ENCODE measurements at places on chromosomes 6 and 20. TPM values are rescaled to one million over a fixed set of nuclear protein-coding genes. Genes with fewer than 3 reads are reported as not detected.

Gene SHLD1
- total RNA-seq: 5.8 TPM

Gene VPS52
- total RNA-seq: 47.5 TPM

Gene ANGPT4
- total RNA-seq: 0.81 TPM

Gene CST5
- total RNA-seq: 0.55 TPM

Gene DPM1
- total RNA-seq: 30.2 TPM

Gene BPIFB2
- not detected for total RNA-seq

- no peaks in the 10 kb centered on the region for H3K27me3 ChIP-seq
- H3K4me3 ChIP-seq: no peak overlapping the region
- H3K4me1 ChIP-seq: no peaks in the 10 kb centered on the region
- no peaks in the 10 kb centered on the region for H3K36me3 ChIP-seq
- DNase-seq: no peak
- H3K27ac ChIP-seq: no peak overlapping the region
Observed at GRCh38 chr6:66638099-66638498, 931.1 kb upstream of the EYS start.

DNA sequence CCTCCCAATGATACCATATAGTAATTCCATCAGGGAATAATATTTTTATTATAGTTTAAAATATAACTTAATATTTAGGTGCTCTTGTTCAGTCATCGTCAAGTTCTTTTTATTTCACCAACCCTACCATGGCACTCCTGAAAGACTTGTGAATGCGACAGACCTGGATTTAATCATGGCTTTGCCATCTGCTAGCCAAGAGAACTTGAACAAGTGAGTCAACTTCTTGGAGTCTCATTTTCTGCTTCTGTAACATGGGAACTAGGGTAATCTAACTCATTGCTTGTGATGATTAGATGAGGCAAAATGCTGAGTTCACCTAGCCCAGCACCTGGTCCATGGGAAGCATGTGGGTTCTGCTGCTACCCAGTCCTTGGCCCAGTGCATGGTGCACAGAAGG is 62.9 kb downstream of the ESR1 start:
- H3K27me3 ChIP-seq: no peaks in the 10 kb centered on the region
- H3K27ac ChIP-seq: no peak overlapping the region
- no peaks in the 10 kb centered on the region for H3K36me3 ChIP-seq
- no peaks in the 10 kb centered on the region for H3K4me1 ChIP-seq
- DNase-seq: no peak

DNA sequence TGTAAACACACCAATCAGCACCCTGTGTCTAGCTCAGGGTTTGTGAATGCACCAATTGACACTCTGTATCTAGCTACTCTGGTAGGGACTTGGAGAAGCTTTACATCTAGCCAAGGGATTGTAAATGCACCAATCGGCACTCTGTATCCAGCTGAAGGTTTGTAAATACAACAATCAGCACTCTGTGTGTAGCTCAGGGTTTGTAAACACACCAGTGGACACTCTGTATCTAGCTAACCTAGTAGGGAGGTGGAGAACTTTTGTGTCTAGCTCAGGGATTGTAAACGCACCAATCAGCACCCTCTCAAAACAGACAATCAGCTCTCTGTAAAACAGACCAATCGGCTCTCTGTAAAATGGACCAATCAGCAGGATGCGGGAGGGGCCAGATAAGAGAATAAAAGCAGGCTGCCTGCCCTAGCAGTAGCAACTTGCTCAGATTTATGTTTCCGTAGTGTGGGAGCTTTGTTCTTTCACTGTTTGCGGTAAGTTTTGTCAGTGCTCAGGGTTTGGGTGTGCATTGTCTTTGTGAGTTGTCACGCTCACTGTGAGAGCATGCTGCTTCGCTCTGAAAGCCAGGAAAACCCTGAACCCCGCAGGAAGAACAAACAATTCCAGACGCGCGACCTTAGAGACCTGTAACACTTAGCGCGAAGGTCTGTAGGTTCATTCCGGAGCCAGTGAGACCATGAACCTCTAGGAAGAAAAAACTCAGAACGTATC is 37.0 kb downstream of the RIOK1 start:
- no peak overlapping the region for H3K27ac ChIP-seq
- no peaks in the 10 kb centered on the region for H3K36me3 ChIP-seq
- no peaks in the 10 kb centered on the region for H3K4me1 ChIP-seq
- H3K4me3 ChIP-seq: no peak overlapping the region

- no peaks in the 10 kb centered on the region for H3K27me3 ChIP-seq
- no peak overlapping the region for H3K4me3 ChIP-seq
- no peaks in the 10 kb centered on the region for H3K4me1 ChIP-seq
- no peak for DNase-seq
- no peak overlapping the region for H3K27ac ChIP-seq
Observed at GRCh38 chr6:162063666-162064065, 663.9 kb downstream of the PRKN start.

GRCh38 chr6:166989427-166990032 is 9.7 kb upstream of the CEP43 start:
- H3K27ac ChIP-seq: no peak overlapping the region
- no peak for DNase-seq
- no peaks in the 10 kb centered on the region for H3K4me1 ChIP-seq
- H3K27me3 ChIP-seq: no peaks in the 10 kb centered on the region
- no peak overlapping the region for H3K4me3 ChIP-seq

GRCh38 chr6:31614075-31614619 is 887 bp upstream of the AIF1 start:
- no peaks in the 10 kb centered on the region for H3K27me3 ChIP-seq
- peak overlapping the region; percentile 51 for H3K27ac ChIP-seq
- no peak overlapping the region for H3K4me3 ChIP-seq
- DNase-seq: no peak

GRCh38 chr6:163774485-163774884 is 360.0 kb downstream of the QKI start:
- DNase-seq: no peak
- no peaks in the 10 kb centered on the region for H3K27me3 ChIP-seq
- no peaks in the 10 kb centered on the region for H3K4me1 ChIP-seq
- H3K27ac ChIP-seq: no peak overlapping the region
- no peaks in the 10 kb centered on the region for H3K36me3 ChIP-seq
- H3K4me3 ChIP-seq: no peak overlapping the region

DNA sequence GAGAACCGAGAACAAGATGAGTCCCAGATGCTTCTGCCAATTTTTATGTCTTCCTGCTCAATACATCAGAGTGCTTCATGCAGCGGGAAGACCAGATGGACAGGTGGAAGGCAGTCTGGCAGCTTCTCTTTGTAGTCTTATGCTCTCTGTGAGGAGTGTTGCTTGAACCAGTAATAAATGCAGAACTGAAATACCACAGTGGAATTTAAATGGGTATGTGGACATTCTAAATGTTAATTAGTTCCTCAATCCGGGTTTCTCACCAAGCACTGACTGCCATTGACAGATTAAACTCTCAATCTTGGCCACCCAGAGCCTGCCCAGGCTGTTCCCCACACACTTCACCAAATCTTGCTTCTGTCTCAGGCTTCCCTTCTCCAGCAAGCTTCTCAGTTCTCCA is 695.5 kb upstream of the CHD6 start:
- no peak overlapping the region for H3K4me3 ChIP-seq
- no peaks in the 10 kb centered on the region for H3K4me1 ChIP-seq
- no peak overlapping the region for H3K27ac ChIP-seq
- no peaks in the 10 kb centered on the region for H3K36me3 ChIP-seq
- DNase-seq: no peak

GRCh38 chr20:39855799-39856198 is 833.2 kb downstream of the MAFB start:
- no peak overlapping the region for H3K4me3 ChIP-seq
- no peak overlapping the region for H3K27ac ChIP-seq
- no peak for DNase-seq
- H3K36me3 ChIP-seq: no peaks in the 10 kb centered on the region
- H3K4me1 ChIP-seq: peaks cover 5% of the 10 kb centered on the region
- H3K27me3 ChIP-seq: no peaks in the 10 kb centered on the region

- H3K36me3 ChIP-seq: peaks cover 12% of the 10 kb centered on the region
- H3K4me1 ChIP-seq: peaks cover 29% of the 10 kb centered on the region
Observed at GRCh38 chr6:85677234-85677956, 34.7 kb upstream of the SYNCRIP start.

DNA sequence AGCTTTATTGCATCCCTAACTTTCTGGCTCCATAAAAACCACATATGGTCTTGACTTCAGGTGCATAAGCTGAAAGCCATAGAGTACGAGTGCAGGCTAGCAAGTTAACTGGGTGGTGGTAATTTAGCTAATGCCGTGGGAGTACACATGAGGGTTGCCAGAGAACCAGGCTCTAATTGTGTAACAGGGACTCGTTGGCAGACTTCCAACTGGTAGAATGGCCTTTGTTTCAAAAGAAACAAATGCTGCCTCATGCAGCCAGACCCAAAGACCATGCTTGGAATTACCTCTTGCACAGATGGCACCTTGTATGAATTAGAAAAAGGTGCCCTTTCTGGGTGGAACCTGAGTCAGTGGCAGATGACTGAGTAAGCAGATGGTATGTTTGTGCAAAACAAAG is 73.2 kb downstream of the LY86 start:
- no peak overlapping the region for H3K4me3 ChIP-seq
- no peaks in the 10 kb centered on the region for H3K36me3 ChIP-seq
- no peaks in the 10 kb centered on the region for H3K27me3 ChIP-seq
- DNase-seq: no peak

DNA sequence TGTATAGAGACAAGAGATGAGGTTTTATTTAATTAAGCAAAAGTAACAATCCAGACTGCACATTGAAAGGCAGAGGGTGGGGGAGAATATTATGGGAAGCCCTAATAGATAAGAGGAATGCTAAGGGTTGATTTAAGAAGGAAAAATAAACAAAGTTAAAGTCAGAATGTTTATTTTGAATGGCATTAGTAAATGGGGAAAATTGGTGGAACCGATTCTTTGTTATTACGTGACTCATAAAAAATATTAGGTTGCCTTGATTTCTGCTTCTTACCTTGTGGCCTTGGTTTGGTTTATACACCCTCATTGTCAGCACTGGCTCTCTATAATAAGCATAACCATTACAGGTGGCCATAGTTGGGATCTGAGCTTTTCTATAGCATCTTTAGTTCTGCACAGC is 674.8 kb upstream of the CITED2 start:
- no peak for DNase-seq
- no peak overlapping the region for H3K27ac ChIP-seq
- no peak overlapping the region for H3K4me3 ChIP-seq

DNA sequence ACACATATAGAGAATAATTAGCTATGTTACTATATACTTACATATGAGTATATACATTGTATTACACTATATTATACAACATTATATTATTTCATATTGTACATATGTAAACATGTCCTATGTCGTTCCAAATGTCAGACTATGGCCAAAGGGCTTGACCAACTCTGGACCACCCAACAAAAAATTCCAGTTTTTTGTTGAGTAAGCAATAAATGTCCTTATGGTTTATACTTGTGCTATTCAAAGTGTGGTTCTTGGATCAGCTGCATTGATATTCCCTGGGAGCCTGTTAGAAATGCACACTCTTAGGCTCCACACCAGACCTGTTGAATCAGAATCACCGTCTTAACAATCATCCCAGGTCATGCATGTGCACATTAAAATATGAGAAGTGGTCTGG is 225.4 kb upstream of the ZFP64 start:
- no peak overlapping the region for H3K27ac ChIP-seq
- H3K4me1 ChIP-seq: no peaks in the 10 kb centered on the region
- DNase-seq: no peak
- no peaks in the 10 kb centered on the region for H3K36me3 ChIP-seq
- H3K4me3 ChIP-seq: no peak overlapping the region

- H3K36me3 ChIP-seq: no peaks in the 10 kb centered on the region
- no peaks in the 10 kb centered on the region for H3K27me3 ChIP-seq
- no peak for DNase-seq
- no peak overlapping the region for H3K27ac ChIP-seq
- H3K4me1 ChIP-seq: no peaks in the 10 kb centered on the region
Observed at GRCh38 chr6:101226677-101227135, 166.8 kb upstream of the GRIK2 start.

GRCh38 chr6:98433325-98434056 is 400.9 kb upstream of the POU3F2 start:
- no peak overlapping the region for H3K4me3 ChIP-seq
- H3K4me1 ChIP-seq: no peaks in the 10 kb centered on the region
- H3K27me3 ChIP-seq: no peaks in the 10 kb centered on the region
- H3K36me3 ChIP-seq: no peaks in the 10 kb centered on the region
- no peak for DNase-seq
- no peak overlapping the region for H3K27ac ChIP-seq

DNA sequence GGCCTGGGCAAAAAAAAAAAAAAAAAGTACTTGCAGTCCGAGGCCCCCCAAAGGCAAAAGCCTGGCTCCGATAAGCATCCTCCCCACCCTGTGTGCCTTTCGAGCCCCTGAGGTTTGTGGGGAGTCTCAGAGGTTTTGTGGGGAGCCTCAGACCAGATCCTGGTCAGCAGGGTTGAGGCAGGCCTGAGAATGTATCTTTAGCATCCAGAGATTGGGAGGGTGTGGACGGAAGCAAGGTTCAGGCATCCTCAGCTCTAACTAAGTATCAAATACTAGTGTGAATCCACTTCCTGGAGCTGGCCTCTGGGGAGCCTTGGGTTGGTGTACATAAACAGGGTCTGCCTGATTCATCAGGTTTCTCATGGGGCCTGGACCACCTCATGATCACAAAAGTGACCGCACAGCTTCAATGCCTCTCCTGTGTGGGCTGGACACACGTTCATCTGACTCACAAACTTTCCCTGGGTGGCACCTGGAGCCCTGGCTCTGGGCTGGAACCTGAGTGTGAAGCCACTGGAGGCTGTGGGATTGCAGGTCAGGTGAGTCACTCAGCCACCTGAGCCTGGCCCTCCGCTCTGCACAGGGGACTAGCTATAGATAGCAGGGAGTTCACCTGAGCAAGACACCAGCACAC is 24.4 kb downstream of the PCMTD2 start:
- no peak overlapping the region for H3K4me3 ChIP-seq
- H3K4me1 ChIP-seq: no peaks in the 10 kb centered on the region
- peaks cover 2% of the 10 kb centered on the region for H3K36me3 ChIP-seq
- no peak for DNase-seq
- no peaks in the 10 kb centered on the region for H3K27me3 ChIP-seq

GRCh38 chr6:152552616-152553209 is 84.4 kb downstream of the SYNE1 start:
- no peaks in the 10 kb centered on the region for H3K36me3 ChIP-seq
- H3K27me3 ChIP-seq: no peaks in the 10 kb centered on the region
- DNase-seq: peak; percentile 74

GRCh38 chr6:39362487-39362865 is 40.0 kb upstream of the KCNK16 start:
- H3K27ac ChIP-seq: no peak overlapping the region
- H3K27me3 ChIP-seq: no peaks in the 10 kb centered on the region
- no peaks in the 10 kb centered on the region for H3K36me3 ChIP-seq
- DNase-seq: no peak
- no peak overlapping the region for H3K4me3 ChIP-seq
